Stimulated activated CD8-positive, alpha-beta memory T cell treated with anti-CD3 and anti-CD28 coated beads, Interleukin-4, amount 100 ng/mL, for 48 hours (primary cell): ENCODE measurements at places on chromosomes 16 and 17.

DNA sequence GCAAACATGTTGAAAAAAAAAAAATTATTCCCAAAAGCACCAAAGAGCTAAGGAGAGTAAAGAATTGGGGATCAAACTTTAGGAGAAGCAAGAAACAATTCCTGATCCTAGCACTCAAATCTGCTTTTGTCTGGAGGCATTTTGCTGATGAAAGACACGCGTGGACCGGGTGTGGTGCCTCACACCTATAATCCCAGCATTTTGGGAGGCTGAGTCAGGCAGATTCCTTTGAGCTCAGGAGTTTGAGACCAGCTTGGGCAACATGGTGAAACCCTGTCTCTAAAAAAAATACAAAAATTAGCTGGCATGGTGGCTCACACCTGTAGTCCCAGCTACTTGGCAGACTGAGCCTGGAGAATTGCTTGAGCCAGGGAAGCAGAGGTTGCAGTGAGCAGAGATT lies 35.4 kb downstream of the ZFP90 start:
- no peak for DNase-seq

DNA sequence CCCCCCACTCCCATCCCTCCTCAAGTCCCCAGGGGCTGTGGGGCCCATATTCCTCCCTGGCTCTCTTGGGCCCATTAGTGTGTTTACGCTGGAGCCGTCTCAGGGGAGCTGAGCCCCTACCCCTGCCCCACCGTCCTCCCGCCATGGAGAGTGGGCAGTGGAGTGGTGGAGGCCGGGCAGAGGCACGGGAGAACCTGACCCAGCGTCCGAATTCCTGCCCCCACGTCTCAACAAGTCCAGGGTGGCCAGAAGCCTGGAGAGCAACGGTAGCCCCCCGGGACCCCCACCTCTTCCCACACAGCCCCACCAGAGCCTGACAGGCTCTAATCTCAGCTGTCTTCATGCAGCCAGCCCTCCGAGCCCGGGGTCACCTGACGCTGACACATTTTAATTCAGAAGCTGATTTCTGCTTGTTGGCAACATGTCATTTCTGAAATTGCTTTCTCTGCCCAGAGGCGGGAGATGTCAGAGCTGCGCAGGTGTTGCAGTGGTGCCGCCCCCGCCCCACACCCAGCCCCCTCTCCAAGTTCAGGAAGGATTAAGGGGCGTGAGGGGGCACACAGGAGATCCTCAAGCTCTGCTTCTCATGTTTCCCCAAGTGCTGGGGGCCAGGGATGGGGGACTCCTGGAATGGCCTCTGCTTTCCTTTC lies 32.6 kb downstream of the WNT9B start:
- no peak for DNase-seq

DNA sequence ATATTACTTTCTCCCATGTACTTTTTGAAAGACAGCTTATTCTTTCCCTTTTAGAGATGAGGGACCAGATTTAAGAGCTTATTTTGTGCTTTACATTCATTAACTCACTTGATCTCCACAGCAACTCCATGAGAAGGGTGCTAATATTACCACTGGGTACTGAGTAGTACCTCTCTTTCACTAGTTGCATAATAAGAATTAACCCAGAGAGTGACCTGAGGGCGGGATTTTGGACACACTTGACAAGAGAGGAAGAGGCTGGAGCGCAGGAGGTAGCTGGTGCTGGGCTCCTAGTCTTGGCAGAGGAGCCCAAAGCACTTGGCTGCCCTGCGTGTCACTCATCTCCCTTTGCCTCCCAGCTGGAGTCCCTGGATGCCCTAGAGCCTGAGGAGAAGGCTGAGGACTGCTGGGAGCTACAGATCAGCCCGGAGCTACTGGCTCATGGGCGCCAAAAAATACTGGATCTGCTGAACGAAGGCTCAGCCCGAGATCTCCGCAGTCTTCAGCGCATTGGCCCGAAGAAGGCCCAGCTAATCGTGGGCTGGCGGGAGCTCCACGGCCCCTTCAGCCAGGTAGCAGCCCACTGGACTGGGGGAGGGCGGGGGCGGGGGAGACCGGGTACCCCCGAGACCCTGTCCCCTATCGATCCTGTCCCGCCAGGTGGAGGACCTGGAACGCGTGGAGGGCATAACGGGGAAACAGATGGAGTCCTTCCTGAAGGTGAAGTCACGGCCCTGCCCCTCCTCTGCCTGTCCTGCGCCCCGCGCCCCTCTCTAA lies 1.7 kb upstream of the MAZ start:
- DNase-seq, result no peak

GRCh38 chr17:57524839-57525568 lies 220.1 kb downstream of the CCDC182 start:
- DNase-seq, result no peak

DNA sequence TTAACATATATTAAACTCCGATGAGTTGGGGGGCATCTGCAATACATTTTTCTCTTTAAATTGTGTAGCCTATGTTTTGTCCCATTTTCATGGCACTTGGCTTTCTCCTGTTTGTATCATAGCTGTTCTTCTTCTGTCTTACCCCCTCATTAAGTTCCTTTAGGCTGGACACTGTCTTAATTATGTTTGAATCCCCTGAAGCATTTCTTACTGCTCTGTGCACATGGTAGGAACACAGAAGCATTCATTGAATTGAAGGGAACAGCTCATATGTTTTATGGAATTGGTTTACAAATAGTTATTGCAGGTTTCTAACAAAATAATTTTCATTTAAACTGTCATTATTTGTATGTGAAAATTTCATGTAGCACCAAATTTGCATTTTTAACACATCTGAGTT lies 176.8 kb downstream of the TANC2 start:
- no peak for DNase-seq

DNA sequence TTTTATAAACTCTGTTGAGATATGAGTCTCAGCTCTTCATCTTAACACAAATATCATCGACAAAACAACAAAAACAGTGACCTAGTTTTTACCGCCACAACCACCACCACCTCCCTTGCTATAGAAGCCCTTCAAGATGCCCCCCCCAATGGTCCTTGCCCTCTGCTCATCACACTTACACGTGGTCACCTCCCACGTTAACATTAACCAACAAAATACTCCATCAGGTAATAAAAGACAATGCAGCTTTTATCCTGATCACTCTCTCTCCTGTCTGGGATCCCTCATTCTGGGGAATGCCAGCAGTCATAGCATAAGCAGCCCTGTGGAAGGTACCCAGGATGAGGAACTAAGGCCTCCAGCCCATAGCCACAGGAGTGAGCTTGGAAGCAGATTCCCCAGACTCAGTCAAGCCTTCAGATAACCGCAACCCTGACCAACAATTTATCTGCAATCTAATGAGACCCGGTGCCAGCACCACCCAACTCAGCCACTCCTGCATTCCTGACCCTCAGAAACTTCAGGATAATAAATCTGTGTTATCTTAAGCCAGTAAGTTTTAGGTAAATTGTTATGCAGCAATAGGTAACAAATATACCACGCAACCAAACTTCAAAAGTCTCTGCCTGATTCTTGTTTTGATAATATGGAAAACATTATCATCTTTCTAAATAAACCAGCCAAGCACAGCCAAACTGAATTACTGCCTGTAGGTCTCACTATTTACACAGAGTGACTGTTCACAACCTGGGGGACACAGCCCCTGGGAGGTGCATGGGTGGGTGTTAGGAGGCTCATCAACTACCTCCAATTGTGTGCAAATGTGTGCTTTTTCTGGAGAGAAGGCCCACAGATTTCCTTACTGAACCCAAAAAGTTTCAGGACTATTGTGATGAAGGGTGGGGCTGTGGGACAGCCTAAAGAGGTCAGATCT lies 6.1 kb downstream of the PECAM1 start:
- no peak for DNase-seq

DNA sequence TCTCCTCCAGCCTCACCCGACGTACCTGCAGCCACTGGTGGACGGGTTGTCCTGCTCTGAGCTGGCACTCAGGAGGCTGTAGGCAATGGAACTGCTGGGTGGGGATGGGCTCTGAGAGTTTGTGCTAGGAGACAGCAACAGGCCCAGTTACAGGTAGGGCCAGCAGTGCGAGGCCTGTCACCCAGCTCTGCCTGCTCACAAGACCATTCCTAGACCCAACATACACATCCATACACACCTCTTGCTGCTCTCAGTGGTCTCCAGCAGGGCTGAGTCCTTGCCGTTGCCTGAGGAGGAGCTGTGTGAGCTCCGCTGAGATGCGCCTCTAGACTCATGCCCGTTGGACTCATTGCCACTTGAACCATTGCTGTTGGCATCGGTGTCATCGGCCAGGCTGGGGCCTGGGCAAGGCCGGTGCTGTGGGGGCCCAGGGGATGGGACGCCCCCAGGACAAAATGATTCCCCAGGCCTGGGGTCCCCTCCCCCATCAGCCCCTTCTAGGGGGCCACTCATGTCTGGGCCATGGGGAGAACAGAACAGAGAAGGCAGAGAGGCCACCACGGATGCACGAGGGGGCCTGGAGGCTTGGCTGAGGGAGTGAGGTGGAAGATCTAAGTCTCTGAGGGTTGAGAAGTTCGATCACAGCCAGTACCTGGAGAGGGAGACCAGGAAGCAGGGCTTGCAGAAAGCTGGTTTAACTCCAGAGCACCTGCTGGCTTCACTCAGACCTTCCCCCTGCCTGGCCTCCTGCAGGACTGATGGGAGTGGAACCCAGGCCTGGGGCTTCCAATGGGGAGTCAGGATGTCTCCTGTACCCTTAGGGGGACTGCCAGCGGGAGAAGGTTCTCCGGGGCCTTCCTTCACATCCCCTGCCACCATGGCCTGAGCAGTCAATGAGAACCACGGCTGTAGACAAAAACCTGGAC lies 1.7 kb downstream of the PER1 start:
- no peak for DNase-seq

DNA sequence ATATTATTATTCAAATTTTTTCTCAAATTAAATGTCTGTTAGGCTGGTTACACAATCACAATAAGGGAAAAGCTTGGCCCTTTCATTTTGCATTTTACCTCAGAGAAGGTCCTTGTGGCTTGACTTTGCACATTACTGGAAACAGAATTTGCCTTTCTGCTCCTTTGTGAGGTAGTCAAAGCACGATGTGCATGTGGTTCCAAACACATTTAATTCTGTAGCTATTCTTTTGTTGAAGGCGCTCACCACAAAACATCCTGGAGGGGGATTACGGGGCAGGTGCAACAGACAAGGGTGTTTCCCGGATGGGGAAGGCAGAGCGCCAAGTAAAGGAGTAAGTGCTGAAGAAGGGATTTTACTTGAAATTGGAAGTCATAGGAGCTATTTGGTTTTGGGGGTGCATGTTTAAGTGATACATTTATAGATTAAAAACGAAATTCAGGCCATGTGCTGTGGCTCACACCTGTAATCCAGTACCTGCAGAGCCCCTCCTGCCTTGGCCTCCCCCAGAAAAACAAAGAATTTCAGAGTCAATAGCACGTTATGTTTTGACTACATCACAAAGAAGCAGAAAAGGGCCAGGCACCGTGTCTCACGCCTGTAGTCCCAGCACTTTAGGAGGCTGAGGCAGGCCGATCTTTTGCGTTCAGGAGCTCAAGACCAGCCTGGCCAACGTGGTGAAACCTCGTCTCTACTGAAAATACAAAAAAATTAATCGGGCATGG lies 31.2 kb upstream of the TENT4B start:
- peak; percentile 52 for DNase-seq

DNA sequence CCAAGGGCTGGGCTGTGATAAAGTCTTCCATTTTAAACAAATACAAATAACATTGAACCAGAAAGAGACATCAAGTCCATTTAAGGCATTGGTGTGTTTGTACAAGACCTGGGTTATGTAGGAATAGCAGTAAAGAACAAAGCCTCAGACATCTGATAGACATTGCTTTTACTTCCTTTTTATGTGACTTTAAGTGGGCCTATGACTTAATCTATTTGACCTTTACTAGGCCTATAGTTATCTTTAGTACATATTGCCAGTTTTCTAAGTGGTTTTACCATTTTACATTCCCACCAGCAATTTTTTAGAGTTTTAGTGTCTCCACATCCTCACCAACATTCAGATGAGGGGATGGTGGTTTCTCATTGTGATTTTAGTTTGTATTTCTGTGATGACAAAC lies 298.8 kb downstream of the ZFHX3 start:
- no peak for DNase-seq

- DNase-seq, result no peak
Observed at GRCh38 chr16:87721622-87722585, 43.9 kb downstream of the KLHDC4 start.

DNA sequence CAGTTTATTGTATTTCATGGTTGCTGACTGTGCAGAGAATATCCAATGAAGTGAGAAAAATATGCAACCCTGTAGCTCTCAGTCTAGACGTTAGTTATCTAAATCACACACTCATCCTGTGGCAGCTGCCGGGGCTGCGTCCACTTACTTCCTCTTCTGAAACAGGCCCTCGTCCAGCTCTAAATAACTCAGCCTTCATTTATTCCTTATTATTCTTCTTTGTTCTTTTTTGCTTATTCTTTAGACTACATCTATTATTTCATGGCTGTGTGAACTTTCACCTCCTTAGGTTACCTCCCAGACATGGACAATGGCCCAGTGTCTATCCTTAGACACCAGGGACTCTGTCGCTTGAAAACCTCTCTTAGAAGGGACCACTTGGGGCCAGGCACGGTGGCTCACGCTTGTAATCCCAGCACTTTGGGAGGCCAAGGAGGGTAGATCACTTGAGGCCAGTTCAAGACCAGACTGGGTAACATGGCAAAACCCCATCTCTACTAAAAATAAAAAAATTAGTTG lies 3.4 kb upstream of the THUMPD1 start:
- DNase-seq, result no peak

DNA sequence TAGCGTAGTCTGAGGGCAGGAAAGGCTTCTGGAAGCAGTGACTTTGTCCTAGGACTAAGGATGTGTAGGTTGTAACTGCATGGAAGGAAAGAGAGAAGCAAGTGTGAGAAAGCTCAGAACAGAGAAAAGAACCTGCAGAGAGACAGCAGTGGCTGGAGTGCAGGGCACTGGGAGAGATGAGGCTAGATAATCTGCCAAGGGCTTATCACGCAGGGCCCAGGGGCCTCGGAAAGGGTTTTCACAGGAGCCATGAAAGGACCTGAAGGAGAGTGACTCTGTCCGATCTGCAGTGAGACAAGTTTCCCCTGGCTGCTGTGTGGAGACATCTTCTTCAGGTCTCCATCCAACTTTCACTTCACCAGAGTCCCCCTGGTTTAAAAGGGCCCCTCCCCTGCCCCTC lies 7.1 kb upstream of the SRCAP start:
- DNase-seq, result no peak

DNA sequence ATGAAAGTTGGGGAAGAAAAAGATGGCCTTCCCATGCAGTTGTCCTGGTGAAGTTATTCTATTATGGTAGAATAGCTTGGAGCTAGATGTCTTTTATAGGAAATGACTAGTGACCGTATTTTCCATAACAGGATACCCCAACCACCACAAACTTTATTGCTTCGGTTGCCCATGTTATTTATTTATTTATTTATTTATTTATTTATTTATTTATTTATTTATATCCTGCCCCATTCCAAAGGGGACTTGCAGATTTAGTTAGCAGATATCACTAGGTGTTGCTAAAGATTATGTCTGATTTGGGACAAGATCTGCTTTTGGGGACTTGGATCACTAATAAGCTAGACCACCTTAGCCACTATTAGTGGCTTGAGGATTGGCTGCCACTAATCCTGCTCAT lies 68.3 kb downstream of the ARHGAP44 start:
- no peak for DNase-seq
